ENCODE measurements at places on chromosomes 5 and 9.
A peak's percentile ranks its signal among the peaks of the same experiment; 100 is the strongest.

DNA sequence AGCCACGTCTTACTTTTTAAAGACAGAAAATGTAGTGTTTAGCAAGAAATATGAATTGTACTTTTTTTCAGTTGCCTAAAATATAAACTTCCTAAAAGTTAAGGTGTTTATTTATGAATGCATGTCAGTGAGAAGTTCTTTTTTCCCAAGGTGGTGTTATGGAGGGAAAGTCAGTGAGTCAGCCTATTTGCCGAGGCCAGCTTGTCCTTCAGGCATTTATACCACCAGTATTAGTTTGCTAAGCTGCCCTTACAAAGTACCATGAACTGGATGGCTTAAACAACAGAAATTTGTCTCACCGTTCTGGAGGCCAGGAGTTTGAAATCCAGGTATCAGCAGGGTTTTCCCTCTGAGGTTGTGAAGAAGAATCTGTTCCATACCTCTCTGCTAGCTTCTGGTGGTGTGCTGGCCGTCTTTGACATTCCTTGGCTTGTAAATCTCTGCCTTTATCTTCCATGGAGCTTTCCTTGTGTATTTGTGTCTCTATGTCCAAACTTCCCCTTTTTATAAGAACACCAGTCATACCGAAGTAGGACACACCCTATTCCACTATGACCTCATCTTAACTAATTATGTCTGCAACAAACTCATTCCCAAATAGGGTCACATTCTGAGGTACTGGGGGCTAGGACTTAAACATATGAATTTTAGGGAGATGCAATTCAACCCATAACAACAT, 38.4 kb downstream of the PRKACG start:
- no peak for DNase-seq

- DNase-seq = no peak
These were observed 1.6 kb upstream of the GDA start for GRCh38 chr9:72147676-72148075.

- DNase-seq = peak; percentile 51
These were observed 192.1 kb upstream of the TRIM32 start for GRCh38 chr9:116494815-116495634.

GRCh38 chr9:116382053-116382452, 228.5 kb downstream of the PAPPA start:
- DNase-seq = no peak

- DNase-seq = no peak
These were observed 6.9 kb downstream of the NEURL1B start for GRCh38 chr5:172648013-172648381.

DNA sequence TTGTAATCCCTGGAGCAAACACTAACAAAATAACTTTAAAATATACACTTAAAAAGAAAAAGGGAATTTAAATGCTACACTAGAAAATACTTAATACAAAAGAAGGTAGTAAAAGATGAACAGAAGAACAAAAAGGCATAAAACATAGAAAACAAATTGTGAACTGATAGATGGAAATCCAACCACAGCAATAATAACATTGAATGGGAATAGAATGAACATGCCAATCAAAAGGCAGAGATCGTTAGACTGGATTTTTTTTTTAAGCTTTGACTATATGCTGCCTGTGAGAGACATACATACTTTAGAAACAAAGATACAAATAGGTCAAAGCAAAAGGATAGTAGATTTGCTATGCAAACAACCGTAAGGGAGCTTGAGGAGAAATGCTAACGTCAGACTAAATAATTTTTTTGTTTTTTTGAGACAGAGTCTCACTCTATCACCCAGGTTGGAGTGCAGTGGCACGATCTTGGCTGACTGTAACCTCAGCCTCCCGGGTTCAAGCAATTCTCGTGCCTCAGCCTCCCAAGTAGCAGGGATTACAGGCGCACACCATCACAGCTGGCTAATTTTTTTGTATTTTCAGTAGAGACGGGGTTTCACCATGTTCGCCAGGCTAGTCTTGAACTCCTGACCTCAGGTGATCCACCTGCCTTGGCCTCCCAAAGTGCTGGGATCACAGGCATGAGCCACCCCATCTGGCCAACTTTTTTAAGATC, 6.5 kb downstream of the ABO start:
- DNase-seq = no peak

DNA sequence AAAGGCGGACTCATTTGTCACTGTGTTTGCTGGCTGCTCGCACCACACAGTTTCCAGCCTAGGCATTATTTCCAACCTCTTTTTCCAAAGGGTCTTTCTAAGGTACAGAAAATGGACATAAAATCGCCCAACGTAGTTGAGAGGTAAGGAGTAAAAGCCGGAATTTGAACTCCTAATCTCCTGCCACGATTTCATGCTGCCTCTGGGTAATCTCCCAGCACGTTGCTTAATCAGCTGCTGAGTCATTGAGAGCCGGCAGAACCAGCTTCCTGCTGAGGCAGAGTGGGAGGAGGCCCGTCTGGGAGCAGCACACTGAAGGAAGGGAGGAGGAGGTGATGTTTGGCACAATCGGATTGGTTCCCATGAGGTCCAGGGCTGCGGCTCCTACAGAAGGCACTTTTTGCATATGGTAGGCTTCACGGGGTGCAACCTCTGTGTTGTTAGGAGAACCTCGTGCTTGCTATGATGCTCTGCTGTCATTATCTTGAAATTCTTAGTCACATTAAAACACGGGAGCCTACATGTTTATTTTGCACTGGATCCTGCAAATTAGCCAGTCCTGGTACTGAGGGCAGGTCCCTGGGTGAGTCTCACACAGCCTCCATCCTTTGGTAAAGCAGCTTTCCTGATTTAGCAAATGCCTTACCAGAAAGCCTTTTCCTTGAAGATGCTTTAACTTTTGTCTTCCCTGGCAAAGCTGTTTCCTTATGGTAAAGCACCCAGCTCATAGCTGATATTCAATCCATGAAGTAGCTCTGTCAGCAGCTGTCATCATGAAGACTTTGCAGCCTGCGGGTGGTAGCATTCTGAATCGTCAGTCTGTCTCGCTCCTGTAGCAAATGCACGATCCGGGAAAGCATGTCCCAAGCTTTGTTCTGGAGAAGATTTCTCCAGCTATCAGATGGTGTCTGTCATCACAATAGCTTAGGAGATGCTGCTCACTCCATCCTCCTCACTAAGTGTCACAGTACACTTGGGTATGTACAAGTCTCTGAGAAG, 191.6 kb upstream of the MSX2 start:
- DNase-seq = peak; percentile 38

- no peak for DNase-seq
These were observed 66.9 kb downstream of the SEMA4D start for GRCh38 chr9:89430995-89431394.

GRCh38 chr9:28105001-28105400, 531.7 kb upstream of the C9orf72 start:
- no peak for DNase-seq

DNA sequence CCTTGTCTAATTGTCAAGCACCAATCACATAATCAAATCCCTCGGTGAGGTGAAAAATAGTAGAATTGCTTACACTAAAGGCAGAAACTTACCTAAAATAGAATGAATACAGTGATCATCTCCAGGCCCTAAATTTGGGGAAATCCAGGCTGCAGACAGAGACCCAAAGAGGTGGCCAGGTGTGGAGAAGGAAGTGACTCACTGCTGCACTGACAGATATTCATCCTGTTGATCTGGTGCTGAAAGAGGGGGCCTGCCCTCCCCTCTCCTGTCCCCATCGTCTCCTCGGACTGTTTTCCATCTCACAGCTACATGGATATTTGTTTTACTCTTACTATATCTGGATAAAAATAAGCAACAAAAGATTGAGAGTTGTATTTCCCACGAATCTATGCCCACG, 15.9 kb downstream of the OR2Y1 start:
- DNase-seq = no peak

GRCh38 chr9:38359297-38359653, 33.2 kb upstream of the ALDH1B1 start:
- DNase-seq = no peak

GRCh38 chr5:30638899-30639298, 554.6 kb upstream of the CDH6 start:
- DNase-seq = no peak

DNA sequence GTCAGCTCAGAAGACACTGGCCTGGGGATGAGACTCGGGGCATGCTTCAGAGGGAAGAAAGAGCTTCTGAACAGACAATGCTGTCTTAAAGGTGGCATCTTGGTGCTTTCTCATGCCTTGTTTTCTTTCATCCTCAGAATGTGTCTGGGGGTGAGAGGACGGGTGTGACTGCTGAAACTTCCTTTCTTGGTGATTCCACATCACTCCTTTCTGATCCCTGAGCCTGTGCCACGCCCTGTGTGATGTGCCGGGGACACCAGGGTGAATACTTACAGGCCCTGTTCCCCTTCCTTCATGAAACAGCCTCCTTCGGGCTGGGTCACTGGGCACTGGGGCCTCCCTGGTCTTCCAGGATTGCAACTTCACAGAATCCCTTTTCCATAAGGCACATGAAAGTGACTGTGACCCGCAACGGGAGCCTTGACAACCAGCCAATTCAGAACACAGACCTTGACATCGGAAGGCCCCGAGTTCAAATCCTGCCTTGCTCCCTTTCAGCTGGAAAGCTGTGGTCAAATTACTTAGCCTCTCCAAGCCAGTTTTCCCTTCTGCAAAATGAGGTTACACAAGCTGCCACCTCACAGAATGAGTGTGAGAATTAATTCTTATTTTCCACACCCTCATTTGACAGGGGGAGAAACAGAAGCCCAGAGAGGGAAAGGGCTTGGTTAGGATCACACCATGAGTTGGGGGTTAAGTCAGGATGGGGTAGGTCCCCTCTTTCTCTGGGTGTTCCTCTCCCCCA, 44.1 kb upstream of the IL17B start:
- no peak for DNase-seq

DNA sequence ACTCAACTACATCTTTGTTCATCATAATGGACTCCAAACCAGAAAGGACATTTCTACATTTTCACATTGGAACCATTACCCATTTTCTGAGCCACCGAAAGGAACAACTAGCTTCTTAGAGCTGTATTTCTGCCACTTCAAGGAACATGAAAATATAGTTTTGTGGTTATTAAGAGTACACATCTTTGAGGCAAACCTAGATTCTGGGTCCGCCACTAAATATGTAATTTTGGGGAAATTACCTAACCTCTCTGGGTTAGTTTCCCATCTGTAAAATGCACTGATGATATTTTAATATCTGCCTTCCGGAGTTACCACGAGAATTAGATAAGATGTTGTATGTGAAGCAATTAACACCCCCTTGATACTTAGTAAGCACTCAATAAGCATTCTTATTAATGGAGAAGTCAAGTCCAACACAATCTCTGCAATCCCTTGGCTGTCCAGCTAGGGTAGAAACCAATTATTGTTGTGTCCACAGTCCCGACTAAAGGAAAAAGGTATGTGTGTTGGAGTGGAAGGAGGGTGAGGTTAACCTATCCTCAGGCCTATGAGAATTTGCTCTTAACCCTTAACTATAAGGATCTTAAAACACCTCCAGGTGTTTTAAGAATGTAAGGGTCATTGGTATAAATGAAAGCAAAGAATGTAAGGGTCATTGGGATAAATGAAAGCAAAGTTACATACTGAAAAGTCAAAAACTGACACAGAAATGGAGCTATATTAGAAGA, 94.0 kb upstream of the PTGER4 start:
- no peak for DNase-seq

DNA sequence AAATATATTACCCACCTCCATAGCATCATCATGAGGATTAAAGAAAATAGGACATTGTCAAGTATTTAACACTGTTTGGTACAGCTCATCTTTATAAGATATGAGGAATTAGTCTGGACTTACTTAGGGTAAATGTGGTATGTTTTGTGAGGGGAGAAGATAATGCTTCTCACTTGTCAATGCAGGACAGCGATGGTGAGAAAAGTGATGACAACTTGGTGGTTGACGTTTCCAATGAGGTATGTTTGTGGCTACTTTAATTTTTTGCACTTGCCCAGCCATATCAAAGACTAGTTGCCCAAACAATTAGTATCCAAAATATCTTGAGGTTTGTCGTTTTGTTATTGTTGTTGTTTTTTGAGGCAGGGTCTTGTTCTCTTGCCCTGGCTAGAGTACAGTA, 133.9 kb downstream of the TLE4 start:
- no peak for DNase-seq

DNA sequence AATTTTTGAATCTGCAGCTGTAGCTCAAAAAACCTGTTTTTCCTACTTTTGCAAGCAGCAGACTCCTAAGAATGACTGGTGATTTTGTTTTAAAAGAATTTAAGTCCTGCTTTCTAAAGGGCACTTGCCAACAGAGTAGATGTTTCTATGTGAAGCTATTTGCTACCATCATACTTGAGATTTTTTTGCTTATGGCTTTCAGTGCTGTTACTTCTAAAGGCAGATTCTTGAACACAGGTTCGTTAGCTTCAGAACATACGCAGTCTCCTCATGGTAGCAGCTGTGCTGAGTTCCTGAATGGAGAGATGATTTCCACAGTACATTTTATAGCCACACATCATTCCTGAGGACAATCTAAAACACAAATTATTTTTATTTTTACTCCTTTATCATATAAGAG, 24.4 kb upstream of the ELL2 start:
- DNase-seq = no peak

DNA sequence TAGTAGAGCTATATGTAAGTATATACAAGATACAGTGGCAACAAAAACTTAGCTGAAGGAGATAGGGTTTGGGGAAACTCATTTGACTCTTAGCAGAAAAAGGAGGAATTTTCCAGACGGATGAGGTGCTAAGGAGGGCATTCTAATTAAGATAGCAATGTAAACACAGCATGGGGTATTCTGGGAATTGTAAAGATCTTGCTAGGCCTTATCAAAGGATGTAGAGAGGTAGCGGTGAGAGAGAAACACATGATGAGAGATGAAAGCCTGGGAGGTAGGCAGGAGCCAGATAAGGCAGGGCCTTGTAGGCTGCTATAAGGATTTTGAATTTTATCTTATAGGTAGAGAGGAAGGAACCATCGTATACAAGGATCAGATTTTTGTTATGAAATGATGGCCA, 106.6 kb upstream of the KCNN2 start:
- DNase-seq = no peak

DNA sequence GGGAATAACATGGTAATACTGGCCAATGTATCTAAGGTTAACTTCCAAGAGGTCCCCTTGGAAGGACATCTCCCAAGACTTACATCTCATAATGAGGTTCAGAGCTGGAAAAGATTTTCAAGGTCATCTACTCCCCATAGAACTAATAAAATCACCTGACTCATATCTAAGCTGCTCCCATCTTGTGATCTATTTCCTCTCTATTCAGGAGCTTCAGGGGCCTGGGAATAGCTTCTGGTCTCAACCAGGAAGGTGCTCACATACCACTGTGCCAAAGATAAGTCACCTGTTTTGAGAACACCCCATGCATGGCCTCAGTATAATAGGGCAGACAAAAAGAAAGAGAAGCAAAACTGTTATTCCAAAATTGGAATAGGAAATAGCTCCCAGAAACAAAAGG, 74.2 kb downstream of the OXCT1 start:
- no peak for DNase-seq

GRCh38 chr9:88706193-88707113, 171.5 kb downstream of the NXNL2 start:
- DNase-seq = no peak

- DNase-seq = no peak
These were observed 16.0 kb upstream of the JADE2 start for GRCh38 chr5:134509308-134510040.
